ENCODE measurements at places on chromosomes 6 and 20.
A peak's percentile ranks its signal among the peaks of the same experiment; 100 is the strongest.

- no peaks in the 10 kb centered on the region for H3K4me1 ChIP-seq
- no peaks in the 10 kb centered on the region for H3K36me3 ChIP-seq
- H3K4me3 ChIP-seq = no peak overlapping the region
- DNase-seq = no peak
- no peaks in the 10 kb centered on the region for H3K27me3 ChIP-seq
These were observed 18.6 kb downstream of the RBM24 start for GRCh38 chr6:17299750-17300149.

DNA sequence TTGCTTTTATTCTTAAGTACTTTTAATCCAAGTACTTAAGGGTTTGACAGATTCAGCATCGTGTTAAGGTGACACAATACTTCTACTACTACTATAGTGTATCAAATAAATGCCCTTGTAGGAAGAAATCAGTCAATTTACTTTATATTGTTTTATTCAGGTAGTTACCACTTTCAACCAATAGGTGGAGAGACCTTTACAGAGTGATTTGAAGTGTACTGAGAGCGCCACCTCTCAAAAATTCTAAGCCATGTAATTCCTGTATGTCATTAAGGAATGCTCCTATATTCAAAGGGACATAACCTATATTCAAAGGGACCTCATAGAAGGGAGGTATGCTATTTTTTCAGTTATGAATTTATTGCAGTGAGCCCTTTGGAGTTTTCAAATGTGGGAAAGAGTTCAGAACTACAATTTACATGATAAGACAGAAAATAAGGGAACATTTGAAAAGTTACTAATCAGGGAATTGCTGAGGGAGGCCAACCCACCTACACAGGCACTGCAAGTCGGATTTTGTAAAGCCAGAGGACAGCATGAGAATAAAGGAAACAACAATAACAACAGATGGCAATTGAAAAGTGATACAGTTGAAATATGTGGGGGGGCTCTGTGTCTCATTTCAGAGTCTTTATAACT, 955.6 kb downstream of the TBC1D32 start:
- no peaks in the 10 kb centered on the region for H3K4me1 ChIP-seq
- H3K4me3 ChIP-seq = no peak overlapping the region
- no peak overlapping the region for H3K27ac ChIP-seq
- H3K27me3 ChIP-seq = no peaks in the 10 kb centered on the region
- H3K36me3 ChIP-seq = no peaks in the 10 kb centered on the region
- DNase-seq = no peak

- H3K27me3 ChIP-seq = no peaks in the 10 kb centered on the region
- H3K27ac ChIP-seq = no peak overlapping the region
- no peak for DNase-seq
- H3K36me3 ChIP-seq = no peaks in the 10 kb centered on the region
- no peaks in the 10 kb centered on the region for H3K4me1 ChIP-seq
These were observed 292.8 kb downstream of the CLIC5 start for GRCh38 chr6:45722876-45723275.

DNA sequence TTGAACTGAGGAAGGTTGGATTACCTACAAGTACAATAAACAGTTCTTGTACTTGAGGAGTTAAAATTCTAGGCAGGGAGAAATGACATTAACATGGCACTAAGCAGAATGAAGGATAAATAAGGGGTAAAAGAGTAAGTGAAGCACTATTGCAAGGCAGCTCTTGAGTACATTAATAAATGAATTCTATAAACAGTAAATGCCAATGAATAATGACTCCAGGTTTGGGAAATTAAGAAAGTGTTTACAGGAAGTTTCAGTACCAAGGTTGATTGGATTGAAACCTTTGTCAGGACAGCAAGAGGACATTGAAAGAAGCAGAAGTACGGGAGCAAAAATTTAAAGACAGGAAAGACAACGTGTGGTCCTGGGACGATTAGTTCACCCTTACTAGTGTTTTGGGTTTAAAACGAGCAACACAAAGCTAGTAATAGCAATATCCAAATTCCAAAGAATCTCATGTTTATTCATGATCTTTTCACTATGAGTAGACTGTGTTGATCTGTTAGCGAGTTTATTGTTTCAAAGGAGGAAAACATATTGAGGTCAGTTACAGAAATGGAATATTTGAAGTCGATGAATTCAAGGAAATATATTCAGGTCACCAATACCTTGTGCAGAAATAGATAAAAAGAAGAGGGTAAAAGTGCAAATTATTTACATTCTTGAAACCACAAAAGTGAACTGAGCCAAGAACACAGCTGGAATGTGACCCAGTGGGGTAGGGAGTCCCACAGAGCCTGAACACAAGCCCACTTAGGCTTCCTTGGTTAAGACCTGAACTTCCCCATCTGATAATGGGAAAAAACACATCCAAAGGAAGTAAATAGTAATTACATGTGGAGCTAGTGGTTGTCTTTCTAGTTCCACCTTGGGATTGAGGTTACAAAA, 80.8 kb downstream of the MKKS start:
- H3K27me3 ChIP-seq = no peaks in the 10 kb centered on the region
- H3K4me3 ChIP-seq = no peak overlapping the region
- no peak for DNase-seq
- no peaks in the 10 kb centered on the region for H3K36me3 ChIP-seq

DNA sequence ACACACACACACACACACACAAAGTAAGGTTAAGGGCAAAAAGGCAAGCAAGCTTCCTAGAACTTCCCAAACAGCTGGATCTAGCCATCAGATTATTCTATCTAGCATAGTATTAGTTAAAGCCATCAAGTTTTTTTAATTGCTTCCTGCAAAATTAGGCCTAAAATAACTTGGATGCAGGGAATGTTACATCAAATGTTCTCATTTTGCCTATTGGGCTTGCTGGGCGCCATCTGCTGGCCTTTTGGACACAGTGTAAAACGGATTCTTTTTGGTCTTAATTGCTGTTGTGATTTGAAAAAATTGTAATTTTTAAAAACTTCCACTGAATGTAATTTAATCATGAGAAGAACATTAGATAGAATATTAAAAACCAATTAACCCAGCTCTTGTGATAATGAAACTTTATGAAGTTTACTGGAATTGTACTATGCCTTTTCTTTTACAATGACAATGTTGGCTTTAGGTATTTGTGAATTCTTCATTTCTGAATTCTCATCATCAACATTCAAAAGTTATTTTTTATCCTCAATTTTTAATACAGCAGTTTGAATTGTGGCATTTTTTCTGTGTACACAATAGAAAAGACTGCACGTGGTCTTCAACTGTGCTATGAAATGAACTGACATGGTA, 6.8 kb downstream of the MKKS start:
- peaks cover 23% of the 10 kb centered on the region for H3K4me1 ChIP-seq
- DNase-seq = peak; percentile 23
- no peaks in the 10 kb centered on the region for H3K36me3 ChIP-seq
- H3K27me3 ChIP-seq = no peaks in the 10 kb centered on the region
- H3K4me3 ChIP-seq = no peak overlapping the region
- H3K27ac ChIP-seq = no peak overlapping the region

GRCh38 chr6:34235307-34236130, 1.2 kb upstream of the HMGA1 start:
- DNase-seq = peak; percentile 59
- peak overlapping the region; percentile 90 for H3K27ac ChIP-seq
- H3K4me3 ChIP-seq = peak overlapping the region; percentile 78
- H3K4me1 ChIP-seq = peaks cover 27% of the 10 kb centered on the region

- no peaks in the 10 kb centered on the region for H3K36me3 ChIP-seq
- no peak for DNase-seq
- H3K4me1 ChIP-seq = no peaks in the 10 kb centered on the region
- no peak overlapping the region for H3K4me3 ChIP-seq
- no peak overlapping the region for H3K27ac ChIP-seq
These were observed 43.2 kb downstream of the KHDC1L start for GRCh38 chr6:73182021-73182607.

DNA sequence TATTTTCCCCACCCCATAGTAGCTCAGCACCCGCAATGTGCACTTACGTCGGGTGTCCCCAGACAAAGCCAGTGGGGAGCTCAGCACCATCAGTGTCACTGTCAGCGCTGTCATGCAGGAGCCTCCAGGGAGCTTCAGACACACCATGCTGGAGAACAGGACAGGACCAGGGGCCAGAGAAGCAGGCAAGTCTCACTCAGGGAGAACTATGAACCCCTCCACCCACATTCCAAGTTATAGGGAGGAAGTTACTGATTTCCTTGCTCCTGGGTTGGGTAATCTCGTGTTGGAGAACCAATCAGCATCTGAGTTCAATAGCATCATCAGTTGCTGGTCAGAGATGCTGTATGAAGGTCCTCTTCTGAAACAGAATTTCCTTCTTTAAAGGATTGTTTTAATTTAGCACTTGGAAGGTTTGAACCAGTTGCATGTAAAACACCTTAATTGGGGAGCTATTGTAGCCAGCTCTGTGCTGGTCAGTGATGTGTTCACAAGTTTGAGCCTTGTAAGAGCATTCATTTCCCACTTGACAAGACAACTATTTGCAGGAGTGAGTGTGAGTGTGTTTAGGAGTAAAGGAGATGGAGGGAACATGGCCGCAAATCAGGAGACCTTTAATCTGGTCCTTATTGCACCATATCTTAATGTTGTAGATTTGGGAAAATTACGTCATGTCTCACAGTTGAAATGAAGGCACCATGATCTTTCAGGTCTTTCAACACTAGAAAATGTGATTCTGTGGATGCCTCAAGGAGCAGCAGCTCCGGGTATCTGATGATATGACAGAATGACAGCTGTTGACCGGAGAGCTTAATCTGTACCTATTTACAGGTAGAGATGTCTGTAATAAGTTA, at the start of gene HLA-DRB1:
Gene HLA-DRB1 (minus strand): TSS at position 253 of the 854 bp plus-strand sequence. CDS start 106 bp downstream, at position 147.
- no peaks in the 10 kb centered on the region for H3K27me3 ChIP-seq
- H3K4me1 ChIP-seq = no peaks in the 10 kb centered on the region
- peak within 1 kb of the TSS; percentile 51 for H3K27ac ChIP-seq

DNA sequence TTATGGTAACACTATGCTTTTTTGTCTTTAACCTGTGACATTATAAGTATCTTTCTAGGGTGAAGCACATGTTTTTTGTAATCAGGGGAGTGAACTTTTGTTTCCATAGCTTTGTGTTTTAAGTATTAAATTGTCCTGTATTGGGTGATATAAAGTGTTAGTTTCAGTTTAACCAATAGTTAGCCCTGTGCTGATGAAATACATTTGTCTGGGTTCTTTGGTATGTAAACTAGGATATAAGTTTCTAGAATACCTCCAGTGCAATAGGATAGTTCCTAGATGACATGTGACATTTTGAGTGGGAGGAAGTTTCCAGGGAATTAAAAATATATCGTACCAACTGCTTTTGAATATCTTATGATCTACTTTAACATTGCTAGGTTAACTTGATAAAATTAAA, 611.0 kb upstream of the MARCKS start:
- no peaks in the 10 kb centered on the region for H3K36me3 ChIP-seq
- DNase-seq = no peak
- H3K4me1 ChIP-seq = no peaks in the 10 kb centered on the region
- no peak overlapping the region for H3K27ac ChIP-seq
- H3K4me3 ChIP-seq = no peak overlapping the region

DNA sequence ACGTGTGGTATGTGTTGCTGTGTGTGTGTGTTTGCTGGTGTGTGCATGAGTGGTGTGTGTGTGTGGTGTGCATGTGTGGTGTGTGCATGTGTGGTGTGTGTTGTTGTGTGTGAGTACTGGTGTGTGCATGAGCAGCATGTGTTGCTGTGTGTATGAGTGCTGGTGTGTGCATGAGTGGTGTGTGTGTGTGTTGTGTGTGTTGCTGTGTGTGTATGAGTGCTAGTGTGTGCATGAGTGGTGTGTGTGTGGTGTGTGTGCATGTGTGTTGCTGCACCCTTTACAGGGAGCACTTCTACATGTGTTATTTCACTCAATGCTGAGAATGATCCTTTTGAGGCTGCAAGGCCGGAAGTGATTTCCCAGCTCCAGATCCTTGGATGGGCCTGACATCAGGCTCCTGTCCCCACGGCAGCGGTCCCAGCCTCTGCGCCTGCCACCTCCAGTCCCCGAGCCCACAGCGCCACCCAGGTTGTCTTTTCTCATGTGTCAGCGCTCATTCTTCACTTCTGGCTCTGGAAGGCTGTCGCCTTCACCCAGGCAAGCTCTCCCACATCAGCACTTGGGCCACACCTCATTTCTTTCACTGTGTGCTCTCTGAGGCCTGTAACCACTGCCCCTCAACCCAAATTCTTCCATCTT, 2.6 kb downstream of the NPEPL1 start:
- peaks cover 8% of the 10 kb centered on the region for H3K4me1 ChIP-seq
- no peak overlapping the region for H3K27ac ChIP-seq
- H3K27me3 ChIP-seq = no peaks in the 10 kb centered on the region
- DNase-seq = no peak

- no peak overlapping the region for H3K27ac ChIP-seq
- H3K4me3 ChIP-seq = no peak overlapping the region
- H3K4me1 ChIP-seq = no peaks in the 10 kb centered on the region
- H3K27me3 ChIP-seq = no peaks in the 10 kb centered on the region
These were observed 110.3 kb upstream of the SNX9 start for GRCh38 chr6:157712585-157713295.

DNA sequence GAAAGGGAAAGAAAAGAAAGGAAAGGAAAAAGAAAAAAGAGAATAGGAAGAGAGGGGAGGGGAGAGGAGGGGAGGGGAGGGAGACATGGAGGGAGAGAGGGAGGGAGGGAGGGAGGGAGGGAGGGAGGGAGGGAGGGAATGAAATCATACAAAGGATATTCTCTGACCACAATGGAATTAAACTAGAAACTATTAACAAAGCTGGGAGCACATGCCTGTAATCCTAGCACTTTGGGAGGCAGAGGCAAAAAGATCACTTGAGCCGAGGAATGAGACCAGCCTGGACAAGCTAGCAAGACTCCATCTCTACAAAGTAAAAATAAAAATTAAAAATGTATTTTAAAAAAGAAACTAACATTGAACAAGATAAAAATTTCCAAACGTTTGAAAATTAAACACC, 62.8 kb downstream of the ILRUN start:
- no peaks in the 10 kb centered on the region for H3K4me1 ChIP-seq
- no peaks in the 10 kb centered on the region for H3K27me3 ChIP-seq
- H3K27ac ChIP-seq = no peak overlapping the region
- no peak overlapping the region for H3K4me3 ChIP-seq
- DNase-seq = no peak
- no peaks in the 10 kb centered on the region for H3K36me3 ChIP-seq

DNA sequence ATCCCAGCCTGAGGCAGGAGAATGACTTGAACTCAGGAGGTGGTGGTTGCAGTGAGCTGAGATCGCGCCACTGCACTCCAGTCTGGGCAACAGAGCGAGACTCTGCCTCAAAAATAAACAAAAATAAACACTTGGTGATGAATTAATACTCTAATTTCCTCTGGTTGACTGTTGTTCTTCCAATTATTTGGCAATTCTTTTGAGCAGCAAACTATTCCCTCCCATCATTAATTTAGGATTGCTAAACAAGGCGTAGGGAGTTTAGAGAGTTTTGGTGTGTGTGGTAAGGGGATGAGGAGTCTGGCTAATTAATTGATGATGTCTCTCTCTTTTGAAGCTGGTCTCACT, 2.7 kb upstream of the ID1 start:
- H3K27ac ChIP-seq = no peak overlapping the region
- H3K4me1 ChIP-seq = peaks cover 16% of the 10 kb centered on the region
- DNase-seq = no peak
- no peak overlapping the region for H3K4me3 ChIP-seq
